GM20000 (cell line): ENCODE measurements at places on chromosomes 2 and 18.

DNA sequence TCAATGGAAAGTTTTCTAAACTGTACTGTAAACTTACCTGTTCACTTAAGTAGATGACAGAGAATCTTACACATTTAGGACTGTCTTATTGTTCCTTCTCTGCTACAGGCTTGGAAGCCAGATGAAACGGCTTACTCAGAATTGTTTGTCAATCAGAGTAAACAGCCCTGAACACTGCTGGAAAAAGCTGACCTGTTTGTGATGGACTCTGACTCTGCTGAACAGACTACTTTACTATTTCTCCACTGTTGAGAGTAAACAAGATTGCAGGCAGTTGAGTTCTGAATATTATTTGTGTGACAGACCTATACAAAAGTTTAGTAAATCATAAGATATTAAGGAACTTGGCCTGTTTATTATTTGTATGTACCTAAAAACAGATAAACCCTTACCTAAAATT, 99.0 kb downstream of the NOL10 start:
- DNase-seq, result no peak

GRCh38 chr18:44135741-44136140, 544.9 kb upstream of the SETBP1 start:
- DNase-seq, result no peak

- peak; percentile 56 for DNase-seq
Observed at GRCh38 chr2:213166109-213166508, 14.7 kb upstream of the IKZF2 start.

- DNase-seq, result no peak
Observed at GRCh38 chr2:228860601-228861285, 410.3 kb downstream of the PID1 start.

DNA sequence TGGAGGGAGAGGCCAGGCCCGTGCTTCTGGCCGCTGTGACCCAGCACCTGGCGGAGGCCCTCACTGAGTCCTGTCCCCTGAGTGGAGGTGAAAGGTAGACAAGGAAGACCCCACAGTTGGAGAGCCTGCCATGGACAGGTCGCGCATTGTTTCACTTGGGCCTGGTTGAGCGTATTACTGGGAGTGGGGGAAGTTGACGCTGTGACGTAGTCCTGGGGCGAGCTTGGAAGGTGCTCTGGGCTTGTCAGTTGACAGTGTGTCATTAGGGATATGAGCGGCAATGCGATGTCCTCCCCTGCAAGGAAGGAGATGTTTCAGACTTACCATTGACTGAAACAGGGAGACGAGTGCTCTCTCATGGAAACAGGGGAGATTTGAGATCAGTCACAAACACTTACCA, 127.1 kb downstream of the SH3RF3 start:
- DNase-seq, result no peak

GRCh38 chr2:58336416-58336815, 95.3 kb upstream of the FANCL start:
- no peak for DNase-seq

DNA sequence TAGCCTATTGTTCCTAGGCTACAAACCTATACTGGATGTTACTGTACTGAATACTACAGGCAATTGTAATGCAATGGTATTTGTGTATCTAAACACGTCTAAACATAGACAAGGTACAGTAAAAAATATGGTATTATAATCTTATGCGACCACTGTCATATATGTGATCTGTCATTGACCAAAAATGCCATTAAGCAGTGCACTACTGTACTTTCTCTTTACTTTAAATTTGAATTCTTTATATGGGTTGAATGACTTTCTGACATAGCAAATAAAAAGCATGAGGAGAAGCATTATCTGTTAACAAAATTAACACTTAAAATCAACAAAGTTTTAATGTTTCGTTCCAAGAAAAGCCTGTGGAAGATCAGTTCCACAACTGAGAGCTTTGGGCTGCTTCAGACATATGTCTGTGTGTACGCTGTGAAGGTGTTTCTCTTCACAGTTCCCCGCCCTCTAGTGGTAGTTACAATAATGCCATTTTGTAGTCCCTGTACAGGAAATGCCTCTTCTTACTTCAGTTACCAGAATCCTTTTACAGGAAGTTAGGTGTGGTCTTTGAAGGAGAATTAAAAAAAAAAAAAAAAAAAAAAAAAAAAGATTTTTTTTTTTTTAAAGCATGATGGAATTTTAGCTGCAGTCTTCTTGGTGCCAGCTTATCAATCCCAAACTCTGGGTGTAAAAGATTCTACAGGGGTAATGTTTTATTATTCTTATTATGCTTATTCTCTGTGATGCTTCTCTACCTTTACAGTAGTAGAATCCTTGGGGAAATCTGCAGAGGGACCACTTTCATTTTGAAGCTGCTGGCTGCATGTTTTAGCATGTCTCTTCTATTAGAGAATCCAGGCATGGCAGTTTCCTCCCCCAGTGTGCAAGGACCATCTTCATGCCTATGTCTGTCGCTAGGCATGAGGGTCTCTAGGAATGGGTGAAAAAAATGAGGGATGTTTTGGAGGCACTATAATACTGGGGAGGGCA, 54.5 kb downstream of the SCN2A start:
- DNase-seq, result peak; percentile 55

- no peak for DNase-seq
Observed at GRCh38 chr2:142142595-142142994, 11.8 kb upstream of the LRP1B start.

- DNase-seq, result no peak
Observed at GRCh38 chr18:12838178-12838634, 45.8 kb downstream of the PTPN2 start.

DNA sequence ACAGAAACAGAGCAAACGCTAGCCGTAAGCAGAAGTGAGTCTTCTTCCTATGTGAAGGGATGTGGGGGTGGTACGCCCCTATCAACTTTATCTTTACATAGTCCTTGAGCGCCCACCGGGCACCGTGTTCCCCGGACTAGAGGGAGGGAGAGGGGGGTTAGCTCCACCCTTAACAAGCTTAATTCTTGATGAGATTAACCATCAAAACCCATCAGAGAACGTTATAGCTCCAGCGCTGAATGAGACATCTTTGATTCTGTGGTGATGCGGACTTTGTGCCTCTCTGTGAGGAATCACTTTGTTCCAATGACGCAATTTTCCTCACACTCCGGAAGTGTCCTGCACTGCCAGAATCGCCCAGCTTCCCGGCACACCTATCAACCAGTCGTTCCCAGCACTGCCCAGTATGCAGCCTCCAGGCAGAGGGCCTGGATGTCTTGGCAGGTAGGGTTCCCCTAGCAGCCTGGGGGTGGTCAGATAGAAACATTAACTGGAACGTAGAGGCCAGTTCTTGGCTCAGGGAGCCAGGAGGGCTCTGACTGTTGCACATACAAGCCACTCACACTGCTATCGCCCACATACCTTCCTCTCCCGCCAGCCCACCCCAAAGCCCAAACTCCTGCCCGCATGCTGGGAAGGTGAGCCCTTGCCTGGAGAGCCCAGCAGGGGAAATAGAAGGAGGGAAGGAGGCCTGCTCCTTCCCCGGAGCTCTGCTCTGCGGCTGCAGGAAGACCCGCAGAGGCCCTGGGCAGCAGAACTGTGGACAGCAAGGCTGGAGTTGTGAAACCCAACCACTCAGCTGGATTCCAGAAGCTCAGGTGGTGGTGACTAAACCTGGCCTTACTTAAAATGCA, 1.9 kb upstream of the ODC1 start:
- no peak for DNase-seq

GRCh38 chr2:154173164-154173563, 301.4 kb downstream of the GALNT13 start:
- no peak for DNase-seq

DNA sequence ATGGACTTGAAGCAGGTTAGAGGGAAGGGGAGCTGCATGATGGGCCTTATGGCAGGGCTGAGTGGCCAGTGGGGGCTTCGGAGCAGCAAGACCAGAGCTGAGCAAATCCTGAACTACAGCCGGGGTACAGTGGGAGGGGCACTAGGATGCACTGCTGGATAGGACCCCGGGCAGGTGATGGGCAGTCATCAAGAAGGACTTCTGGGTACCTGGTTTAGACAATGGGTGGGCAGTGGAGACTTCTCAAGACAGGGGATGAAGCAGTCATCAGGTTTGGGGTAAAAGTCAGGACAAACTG, 507.4 kb upstream of the MYT1L start:
- DNase-seq, result no peak

DNA sequence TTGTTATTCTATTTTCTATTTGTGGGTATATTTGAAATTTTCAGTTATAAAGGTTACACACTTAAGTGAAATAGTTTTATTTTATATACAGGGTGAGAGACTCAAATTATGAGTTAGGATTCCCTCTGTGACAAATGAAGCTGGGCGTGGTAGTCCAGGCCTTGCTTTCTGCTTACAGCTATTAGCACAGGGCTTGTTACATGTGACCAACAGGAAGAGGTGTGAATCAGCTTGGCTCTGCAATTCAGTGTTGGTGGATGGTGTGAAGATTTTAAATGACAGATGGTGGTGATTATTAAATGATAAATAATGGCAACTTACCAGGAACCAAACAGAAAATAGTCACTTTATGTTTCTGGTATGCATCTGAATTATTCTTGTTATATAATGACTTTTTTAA, 64.4 kb upstream of the NOSTRIN start:
- no peak for DNase-seq

DNA sequence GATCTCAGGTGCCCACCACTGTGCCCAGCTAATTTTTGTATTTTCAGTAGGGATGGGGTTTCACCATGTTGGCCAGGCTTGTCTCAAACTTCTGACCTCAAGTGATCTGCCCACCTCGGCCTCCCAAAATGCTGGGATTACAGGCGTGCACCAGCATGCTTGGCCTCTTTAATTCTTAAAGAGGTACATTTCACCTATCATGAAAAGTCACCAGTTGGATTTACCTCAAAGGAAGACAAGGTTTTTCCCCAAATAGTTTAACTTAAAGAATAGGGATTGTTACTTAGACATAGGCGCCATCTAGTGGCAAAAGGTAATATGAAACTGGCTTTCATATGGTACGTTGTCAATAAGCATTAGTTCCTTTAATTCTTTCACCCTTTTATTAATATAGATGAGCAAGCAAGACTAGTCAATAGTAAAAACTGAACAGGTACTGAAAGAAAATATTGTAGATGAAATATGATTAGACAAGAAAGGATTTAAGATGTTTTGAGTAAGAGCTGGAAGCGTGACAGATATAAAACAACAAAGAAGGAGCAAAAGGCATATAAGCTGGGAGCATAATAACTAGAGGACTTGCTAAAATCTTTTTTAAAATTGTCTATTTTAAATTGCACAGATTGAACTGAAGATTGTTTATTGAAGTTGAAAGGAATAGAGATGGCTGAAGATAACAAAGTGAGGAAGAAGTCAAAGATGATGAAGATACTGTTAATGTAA, 35.0 kb upstream of the PSMD14 start:
- peak; percentile 39 for DNase-seq

- peak; percentile 23 for DNase-seq
Observed at GRCh38 chr2:72204156-72204785, 56.6 kb upstream of the CYP26B1 start.

- DNase-seq, result peak; percentile 48
Observed at GRCh38 chr2:162126111-162126519, 25.9 kb downstream of the GCG start.

GRCh38 chr2:204072443-204073324, 136.1 kb downstream of the ICOS start:
- DNase-seq, result peak; percentile 52

DNA sequence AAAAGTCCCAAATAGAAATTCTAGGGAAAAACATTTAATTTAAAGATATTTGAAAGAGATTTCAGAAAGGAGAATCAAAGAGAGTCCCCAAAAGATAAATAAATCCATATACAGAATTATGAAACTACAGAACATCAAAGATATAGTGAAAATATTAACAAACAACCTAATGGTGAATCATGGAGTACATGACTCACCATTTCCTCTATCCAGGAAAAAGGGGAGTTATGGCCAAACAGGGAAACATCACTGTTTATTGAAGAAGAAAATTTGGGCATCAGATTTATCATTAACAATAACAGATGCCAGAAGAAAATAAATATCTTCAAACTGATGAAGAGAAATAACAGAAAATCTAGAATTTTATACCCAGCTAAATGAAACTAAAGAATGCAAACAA, 448.3 kb downstream of the CDH2 start:
- no peak for DNase-seq

- DNase-seq, result no peak
Observed at GRCh38 chr2:42801381-42801780, 9.0 kb upstream of the HAAO start.

DNA sequence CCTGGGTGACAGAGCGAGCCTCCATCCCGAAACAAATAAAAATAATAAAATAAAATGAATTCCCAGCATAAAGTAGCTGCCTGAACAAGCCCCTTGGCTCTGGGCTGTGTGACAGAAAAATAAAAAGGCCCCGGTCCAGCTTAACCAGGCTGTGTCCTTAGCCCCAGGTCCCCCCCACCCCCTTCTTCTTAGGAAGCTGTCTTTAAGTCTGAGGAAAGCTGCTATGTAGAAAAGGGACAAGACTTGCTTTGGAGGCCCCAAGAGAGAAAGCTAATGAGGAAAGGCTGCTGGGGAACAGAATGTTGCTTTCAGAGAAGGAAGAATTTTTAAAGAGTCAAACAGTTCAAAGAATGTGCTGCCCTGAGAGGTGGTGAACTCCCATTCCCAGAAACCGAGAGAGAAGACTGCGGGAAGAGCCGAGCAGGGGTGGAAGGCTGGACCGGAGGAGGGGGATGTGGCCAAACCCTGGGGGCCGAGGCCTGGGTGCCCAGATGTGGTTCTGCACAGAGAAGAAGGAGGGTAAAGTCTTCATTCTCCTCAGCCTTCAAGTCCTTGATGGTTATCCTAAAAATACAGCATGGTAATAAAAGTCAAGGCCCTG, 61.9 kb downstream of the CENPO start:
- no peak for DNase-seq

GRCh38 chr2:198628596-198628995, 824.2 kb downstream of the PLCL1 start:
- no peak for DNase-seq

DNA sequence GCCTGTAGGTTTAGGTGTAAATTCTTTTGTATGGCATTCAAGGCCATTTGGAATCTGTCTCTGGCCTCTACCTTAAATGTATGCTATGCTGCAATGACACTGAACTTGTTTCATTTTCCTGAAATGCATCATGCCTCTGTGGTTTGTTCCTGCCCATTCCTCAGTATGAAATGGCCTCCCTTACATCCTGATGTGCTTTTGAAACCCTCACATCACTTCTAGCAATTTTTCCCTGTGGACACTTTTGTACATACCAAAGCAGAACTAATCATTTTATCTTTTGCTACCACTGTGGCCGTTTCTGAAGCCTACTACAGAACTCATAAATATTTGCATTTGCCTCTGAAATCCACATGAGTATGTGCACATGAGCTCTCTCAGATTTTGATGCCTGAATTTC, 557.2 kb downstream of the ERBB4 start:
- DNase-seq, result no peak

GRCh38 chr2:219279916-219280516, 850 bp downstream of the DNAJB2 start:
- no peak for DNase-seq

DNA sequence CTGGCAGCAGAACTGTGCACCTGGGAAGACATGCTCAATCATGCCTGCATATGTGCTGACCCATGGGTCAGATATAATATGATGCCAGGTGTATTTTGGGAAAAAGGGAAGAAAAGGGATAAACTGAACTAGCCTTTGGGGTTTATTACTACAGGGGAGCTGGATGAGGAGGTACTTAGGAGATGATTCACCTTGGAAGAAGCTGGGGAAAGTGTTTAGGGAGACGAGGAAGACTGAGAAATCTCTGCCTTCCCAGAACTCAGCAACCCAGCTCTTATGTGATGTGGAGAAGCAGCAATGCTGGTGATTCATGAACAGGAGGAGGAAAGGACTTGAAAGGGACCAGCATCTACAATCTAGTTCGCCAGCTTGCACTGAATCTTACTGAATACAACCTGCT, 110.2 kb downstream of the BARD1 start:
- no peak for DNase-seq
